ENCODE measurements at places on chromosomes 7 and 10. TPM values are rescaled to one million over a fixed set of nuclear protein-coding genes. Genes with fewer than 3 reads are reported as not detected.

GRCh38 chr7:68205826-68206225, 1209.2 kb downstream of the TYW1 start:
- H3K4me1 ChIP-seq, result no peaks in the 10 kb centered on the region
- no peak overlapping the region for H3K27ac ChIP-seq
- no peaks in the 10 kb centered on the region for H3K27me3 ChIP-seq
- no peak overlapping the region for H3K4me3 ChIP-seq
- H3K36me3 ChIP-seq, result no peaks in the 10 kb centered on the region
- DNase-seq, result no peak

DNA sequence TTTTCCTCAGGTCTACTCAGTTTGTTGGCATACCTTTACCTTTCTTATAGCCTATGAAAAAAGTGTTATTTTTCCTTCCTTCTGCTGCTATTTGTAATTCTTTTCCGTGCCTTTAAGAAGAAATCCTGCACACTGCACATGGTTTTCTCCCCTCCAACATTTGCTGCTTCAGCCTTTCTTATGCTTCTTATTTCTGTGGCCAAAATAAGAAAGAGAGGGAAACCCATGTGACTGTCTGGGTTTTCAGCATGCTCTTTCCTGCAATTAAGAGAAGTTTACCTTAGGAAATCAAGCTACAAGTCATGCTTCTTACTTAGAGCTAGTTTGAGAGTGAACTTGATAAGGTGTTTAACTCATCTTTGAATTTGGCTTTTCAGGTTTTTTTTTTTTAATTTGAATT, 11.0 kb downstream of the TBC1D12 start:
- no peaks in the 10 kb centered on the region for H3K36me3 ChIP-seq
- peaks cover 40% of the 10 kb centered on the region for H3K4me1 ChIP-seq
- H3K4me3 ChIP-seq, result no peak overlapping the region
- DNase-seq, result no peak
- no peak overlapping the region for H3K27ac ChIP-seq

DNA sequence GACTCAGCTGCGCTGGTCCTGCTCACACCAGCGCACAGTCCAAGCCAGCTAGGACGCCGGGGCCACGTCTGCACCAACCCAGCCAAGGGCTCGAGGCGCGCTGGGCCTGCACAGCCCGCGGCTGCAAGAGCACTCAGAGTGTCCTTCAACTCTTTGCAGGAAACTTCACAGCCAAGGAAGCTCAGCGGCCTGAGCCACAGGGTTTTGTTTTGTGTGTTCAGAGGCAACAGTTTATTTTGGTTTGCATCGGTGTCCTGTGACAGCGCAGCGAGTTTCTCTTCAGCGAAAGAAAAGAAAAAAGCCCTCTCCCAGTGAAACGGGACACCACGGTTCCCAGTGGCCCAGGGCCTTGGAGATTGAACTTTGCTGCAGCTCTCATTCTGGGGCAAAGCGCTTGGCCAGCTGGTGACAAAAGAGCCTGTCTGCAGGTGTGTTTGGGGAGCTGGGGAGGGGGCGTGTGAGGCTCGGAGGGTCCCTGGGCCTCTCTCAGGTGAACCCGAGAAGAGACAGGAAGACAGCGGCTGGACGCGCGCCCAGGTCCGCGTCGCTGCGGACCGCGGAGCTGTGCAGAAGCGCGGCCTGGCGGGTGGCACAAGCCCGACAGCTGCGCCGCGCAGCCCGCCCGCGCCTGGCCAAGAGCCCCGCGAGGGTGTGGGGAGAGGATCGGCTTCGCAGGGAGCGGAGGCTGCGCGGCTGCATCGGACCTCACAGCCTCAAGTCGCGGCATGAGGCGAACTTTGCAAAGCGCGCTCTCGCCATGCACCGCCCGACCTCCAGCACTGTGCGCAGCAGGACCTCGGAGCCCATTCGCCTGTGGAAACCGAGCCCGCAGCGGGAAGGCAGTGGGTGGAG, 922 bp downstream of the CXCL12 start:
- no peaks in the 10 kb centered on the region for H3K36me3 ChIP-seq
- H3K27ac ChIP-seq, result no peak overlapping the region
- peaks cover 1% of the 10 kb centered on the region for H3K27me3 ChIP-seq
- DNase-seq, result no peak

DNA sequence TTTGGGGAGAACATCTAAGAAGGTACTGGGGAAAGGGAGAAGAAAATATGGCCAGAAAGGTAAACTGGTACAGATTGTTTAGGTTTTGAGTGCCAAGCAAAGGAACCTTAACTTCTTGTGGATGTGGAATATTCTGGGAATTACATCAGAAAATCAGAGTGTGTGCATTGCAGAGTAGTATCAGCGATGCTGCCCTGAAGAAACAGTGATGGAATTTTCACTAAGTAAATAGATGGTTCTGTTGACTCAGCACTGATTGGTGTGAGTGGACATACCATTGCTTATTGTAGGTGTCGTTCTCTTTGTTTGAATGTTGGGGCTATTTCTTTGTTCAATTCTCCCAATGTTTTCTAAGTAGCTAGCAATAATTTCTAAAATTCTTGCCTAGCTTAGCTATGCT, 24.4 kb upstream of the AKR1B1 start:
- H3K27me3 ChIP-seq, result no peaks in the 10 kb centered on the region
- H3K4me3 ChIP-seq, result no peak overlapping the region
- H3K27ac ChIP-seq, result peak overlapping the region; percentile 12
- H3K4me1 ChIP-seq, result peaks cover 10% of the 10 kb centered on the region
- no peaks in the 10 kb centered on the region for H3K36me3 ChIP-seq

The RBP3 gene
- total RNA-seq, result not detected

DNA sequence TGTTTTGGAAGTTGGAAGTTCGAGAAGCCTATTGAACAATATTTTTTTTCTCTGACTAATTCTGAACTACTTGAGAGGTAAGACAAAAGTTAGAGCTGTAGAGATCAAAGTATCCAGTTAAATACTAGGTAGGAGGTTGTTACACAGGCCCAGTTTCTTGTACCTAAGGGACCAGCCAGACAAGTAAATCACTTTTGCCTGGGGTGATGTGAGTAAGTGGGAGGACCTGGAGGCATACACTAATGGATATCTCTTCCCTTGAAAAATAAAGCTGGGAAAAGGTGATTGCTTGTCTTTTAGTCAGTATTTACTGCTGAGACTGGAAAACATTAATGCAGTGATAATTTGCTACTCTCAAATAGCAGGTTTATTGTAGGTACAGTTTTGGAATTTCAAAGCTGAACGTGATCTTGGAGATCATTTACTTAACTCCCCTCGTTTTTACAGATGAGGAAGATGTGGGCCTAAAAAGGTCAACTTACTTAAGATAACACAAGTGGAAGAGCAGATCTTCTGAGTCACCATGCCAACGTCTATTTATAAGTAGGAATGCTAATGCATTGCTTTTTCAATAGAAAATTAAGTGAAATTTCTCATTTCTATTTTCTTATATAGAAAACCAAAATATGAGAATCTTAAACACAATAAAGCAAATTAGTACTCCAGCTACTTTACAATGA, 181.3 kb downstream of the PPP1R9A start:
- H3K27me3 ChIP-seq, result no peaks in the 10 kb centered on the region
- H3K36me3 ChIP-seq, result no peaks in the 10 kb centered on the region
- H3K4me1 ChIP-seq, result peaks cover 10% of the 10 kb centered on the region
- no peak overlapping the region for H3K4me3 ChIP-seq
- peak overlapping the region; percentile 70 for H3K27ac ChIP-seq

DNA sequence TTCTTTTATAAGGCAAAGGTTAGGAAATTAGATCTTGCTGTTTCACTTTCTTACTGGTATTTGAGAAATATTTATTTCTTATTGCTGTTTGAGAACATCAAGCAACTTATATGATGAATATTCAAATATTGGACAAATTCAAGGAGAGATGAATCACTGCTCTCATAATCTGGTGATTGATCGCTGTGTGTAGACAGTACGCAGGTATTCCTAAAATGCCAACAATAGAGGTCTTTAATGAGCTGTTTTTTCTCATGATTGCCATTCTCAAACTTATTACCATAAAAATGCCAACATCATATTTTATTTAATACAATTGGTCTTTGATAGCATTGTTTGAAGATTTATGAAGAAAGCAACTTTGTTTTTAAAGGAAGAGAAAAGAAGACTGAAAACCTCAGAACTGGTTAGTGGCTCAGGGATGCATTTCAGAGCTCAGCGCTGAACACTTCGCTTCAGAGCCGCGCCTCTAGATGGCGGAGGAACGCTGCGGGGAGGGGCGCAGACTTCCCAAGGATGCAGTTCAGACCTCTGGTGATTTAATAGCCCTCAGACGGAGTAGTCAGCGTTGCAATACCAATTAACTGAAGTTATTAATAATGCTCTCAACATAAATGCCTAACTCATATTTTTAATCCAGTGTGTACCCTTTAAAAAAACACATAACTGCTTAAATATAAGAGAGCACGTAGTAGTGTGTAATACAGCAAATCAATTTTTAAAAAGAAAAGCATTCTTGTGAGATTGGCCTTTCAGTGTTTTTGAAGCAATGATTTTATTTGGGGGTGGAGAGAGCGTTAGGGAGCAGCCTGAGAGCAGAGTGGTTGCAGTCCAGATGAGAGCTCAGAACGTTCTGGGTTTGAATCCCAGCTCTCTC, 38.5 kb upstream of the STEAP4 start:
- no peaks in the 10 kb centered on the region for H3K27me3 ChIP-seq
- H3K36me3 ChIP-seq, result no peaks in the 10 kb centered on the region
- peak; percentile 57 for DNase-seq
- no peaks in the 10 kb centered on the region for H3K4me1 ChIP-seq

- H3K27ac ChIP-seq, result peak overlapping the region; percentile 31
- peak; percentile 84 for DNase-seq
- H3K4me1 ChIP-seq, result peaks cover 12% of the 10 kb centered on the region
These were observed 5.3 kb downstream of the HOXA11 start for GRCh38 chr7:27179503-27180430.

The PDZD7 gene
- 1.5 TPM for total RNA-seq

GRCh38 chr7:155860840-155861479, 48.7 kb upstream of the SHH start:
- no peaks in the 10 kb centered on the region for H3K4me1 ChIP-seq
- H3K36me3 ChIP-seq, result no peaks in the 10 kb centered on the region
- no peak overlapping the region for H3K27ac ChIP-seq
- H3K4me3 ChIP-seq, result no peak overlapping the region
- H3K27me3 ChIP-seq, result no peaks in the 10 kb centered on the region
